Sigmoid colon (tissue), 7 donors: ENCODE measurements at places on chromosomes 3 and 15. TPM values are rescaled to one million over a fixed set of nuclear protein-coding genes. Genes with fewer than 3 reads are reported as not detected.

DNA sequence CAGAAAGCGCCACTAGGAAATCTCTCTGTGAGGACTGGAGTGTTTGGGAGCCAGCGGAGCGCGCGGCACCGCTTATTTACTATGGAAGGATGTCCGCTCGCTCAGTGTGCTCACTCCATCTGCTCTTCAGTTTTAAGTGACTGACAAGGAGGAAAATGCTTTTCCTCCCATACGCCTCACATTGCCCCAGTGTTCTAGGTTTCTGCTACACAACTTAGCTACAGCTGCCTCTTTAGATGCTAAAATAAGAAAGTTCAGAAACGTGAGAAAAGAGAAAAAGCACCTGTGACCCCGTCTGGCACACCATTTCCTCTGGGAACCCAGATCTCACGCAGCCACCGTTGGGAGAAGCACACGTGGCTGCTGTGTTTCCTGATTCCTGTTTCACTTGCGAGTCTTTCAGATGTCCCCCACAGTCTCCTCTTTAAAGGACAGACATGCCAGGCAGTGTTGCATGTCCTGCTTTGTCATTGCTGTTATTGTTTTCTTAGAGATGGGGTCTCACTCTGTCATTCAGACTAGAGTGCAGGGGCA is 11.7 kb upstream of the MUSTN1 start:
- DNase-seq, result no peak

- DNase-seq, result no peak
Measured at GRCh38 chr3:87614998-87615397, 338.6 kb upstream of the POU1F1 start.

- peak; percentile 76 for DNase-seq
Measured at GRCh38 chr15:60590935-60591495, 112.1 kb upstream of the ICE2 start.

GRCh38 chr15:63156086-63156710 is 1.1 kb downstream of the RPS27L start:
- no peak for DNase-seq

DNA sequence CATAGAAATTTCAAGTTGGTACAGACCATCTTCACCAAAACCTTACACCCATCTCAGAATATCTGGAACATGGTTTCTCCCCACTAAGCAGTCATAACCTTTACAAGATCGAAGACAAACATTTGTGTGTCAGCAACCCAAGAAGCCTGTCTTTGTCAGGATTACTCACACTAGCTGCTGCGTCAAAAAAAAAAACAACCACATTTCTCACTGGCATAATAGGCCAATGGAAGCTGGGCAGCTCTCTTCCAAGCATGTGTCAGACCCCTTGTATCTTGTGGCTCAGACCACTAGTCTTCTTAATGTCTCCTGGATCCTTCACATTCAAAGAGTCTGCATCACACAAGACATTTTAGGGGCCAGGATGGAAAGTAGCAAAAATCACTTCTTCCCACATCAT is 266.9 kb upstream of the IGF1R start:
- no peak for DNase-seq

- DNase-seq, result no peak
Measured at GRCh38 chr3:73529308-73530021, 95.3 kb downstream of the PDZRN3 start.

GRCh38 chr3:56295161-56295560 is 173.1 kb downstream of the ERC2 start:
- no peak for DNase-seq

GRCh38 chr3:109268181-109268580 is 48.1 kb downstream of the DPPA2 start:
- no peak for DNase-seq

DNA sequence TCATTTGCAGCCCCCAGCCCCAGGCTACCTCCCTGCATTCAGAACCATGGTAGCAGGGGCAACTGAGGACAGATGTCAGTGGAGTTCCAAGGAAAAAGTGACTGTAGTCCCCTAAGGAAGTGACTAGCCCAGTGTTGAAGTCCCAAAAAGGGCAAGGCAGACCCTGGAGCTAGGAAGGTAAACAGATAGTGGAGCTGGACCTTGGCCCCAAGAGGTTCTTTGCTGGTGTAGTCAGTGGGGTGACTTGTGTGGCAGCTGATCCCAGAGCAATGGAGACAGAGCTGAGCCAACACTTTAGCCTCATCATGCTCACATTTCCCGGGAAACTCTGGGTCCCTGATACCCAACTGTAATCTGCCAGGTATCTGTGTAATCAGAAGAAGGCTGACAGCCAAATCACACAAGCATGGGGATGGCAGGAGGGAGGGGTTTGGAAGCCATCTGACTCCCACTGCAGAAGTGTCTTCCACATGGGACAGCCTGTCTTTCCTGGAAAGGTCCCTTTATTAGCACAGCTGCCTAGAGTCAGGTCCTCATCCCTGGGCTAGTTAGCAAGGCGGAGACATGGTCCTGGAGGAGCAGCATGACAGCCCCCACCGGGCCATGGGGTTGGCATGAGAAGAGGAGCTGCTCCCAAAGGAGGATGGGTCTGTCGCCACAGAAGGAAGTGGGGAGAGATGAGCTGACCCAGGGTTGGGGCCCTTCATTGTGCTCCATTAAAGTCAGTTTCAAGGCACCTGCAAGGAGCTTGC is 39.8 kb downstream of the PXYLP1 start:
- no peak for DNase-seq

- no peak for DNase-seq
Measured at GRCh38 chr3:138747225-138747624, 87.5 kb downstream of the PIK3CB start.

DNA sequence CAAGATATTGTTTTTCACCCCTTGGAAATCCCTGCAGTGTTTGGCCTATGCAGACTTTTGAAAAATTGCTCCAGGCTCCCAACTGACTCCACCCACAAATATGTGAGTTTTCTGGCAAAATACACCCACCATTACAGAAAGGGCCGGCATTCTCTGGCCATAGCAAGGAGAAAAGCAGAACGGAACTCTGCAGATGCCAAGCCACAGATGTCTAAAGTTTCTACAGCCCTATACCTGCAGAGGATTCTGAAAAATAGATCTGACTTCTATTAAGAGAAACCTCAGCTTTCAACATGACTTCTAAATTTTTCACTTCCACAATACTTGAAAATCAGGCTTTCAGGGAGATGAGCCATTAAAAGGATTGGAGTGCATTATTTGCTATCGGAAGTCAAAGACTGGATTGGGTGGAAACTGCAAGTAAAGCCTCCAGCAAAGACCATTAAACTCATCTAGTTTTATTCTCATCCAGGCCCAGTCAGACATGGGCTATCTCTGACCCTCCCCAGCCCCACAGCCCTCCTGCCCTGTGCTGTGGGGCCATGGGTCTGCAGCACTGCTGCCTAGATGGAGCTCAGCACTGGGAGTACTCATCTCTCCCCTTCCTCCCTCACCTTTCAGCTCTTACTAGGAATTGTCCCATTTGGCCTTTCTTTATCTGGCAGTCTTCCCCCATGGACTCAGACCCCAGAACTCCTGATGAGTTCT is 243.1 kb upstream of the GOLGA6L4 start:
- no peak for DNase-seq

DNA sequence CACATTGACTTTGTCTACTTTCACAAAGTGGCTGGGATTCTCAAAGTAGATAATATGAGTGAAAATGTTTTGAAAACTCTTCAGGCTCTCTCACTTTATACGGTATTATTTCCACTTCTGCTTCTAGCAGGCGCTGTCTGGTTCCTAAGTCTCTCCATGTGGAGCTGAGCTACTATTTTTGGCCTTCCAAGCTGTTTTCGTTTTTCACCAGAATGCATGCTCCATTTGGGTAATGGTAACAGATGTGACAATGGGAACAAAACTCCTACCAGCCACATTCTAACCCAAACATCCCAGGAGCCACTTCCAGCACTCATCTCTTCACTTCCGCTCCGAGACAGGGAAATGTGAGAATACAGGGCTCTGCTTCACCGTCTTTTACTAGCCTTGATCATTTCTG is 586.7 kb downstream of the NTRK3 start:
- no peak for DNase-seq

DNA sequence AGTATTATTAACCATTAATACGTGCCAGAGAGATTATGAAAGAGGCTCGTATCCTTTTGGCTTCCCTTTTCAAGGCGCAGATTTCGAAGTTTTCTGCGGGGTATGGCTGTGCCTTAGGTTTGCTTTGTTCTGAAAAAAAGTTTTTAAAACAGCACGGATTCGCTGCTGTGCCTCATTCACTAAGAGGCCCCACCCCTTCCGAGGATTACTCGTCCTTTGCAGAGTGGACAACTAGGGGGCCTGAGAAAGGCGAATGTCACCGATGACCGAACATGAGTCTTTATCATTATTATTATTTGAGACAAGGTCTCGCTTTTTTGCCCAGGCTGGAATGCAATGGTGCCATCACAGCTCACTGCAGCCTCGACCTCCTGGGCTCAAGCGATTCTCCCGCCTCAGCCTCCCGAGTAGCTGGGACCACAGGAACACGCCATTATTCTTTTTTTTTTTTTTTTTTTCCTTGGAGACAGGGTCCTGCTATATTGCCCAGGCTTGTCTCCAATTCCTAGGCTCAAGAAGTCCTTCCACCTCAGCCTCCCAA is 684 bp upstream of the RPS27L start:
- peak; percentile 78 for DNase-seq

DNA sequence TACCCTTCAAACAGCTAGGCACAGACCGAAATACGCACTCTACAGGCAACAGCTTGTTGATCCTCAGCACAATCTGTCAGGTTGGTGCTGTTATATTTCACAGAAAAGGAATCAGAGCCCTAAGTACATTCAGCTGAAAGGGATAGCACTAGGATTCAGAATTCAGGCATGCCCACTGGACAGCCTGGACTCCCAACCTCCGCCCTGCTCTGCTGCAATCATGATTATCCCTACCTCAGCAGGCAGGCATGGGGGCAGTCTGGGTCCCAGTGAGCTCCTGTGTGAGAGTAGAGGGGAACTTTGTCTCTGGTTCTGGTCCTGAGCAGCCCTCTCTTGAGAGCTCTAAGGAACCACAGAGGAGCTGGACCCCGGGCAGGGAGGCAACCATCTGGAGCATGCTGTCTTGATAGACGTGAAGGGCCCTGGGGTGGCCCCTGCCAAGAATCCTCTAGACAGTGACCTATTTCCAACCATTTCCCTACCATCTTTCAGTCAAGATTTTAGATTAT is 23.4 kb upstream of the NOX5 start:
- DNase-seq, result no peak

- no peak for DNase-seq
Measured at GRCh38 chr15:39250460-39251186, 330.3 kb upstream of the THBS1 start.

The TBC1D2B gene
- 13.2 TPM for polyA plus RNA-seq

The SPINT1 gene
- polyA plus RNA-seq, result 146 TPM

The FAIM gene
- polyA plus RNA-seq, result 11.6 TPM
